HFFc6 (cell line): ENCODE measurements at places on chromosomes 1 and 21.

DNA sequence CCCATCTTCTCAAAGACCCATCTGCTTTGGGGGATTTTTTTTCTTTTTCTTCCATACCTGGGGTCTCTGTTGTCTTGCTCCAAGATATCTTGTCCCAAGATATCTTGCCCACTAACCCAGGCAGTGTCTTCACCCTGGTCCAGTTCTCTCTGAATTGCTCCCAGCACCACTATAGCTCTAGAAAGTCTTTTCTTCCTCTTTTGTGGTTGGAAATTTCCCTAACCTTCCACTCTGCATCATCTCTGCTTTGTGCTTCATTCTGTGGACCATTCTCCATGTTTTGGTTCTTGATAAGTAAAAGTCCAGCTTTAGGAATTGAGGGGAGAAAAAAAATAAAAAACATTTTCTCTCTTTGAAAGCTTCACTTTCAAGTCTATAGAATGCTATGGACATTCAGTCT lies 20.9 kb downstream of the STYXL2 start:
- no peak for DNase-seq
- H3K4me3 ChIP-seq, result no peak overlapping the region
- no peaks in the 10 kb centered on the region for H3K36me3 ChIP-seq
- H3K4me1 ChIP-seq, result no peaks in the 10 kb centered on the region
- peaks cover 10% of the 10 kb centered on the region for H3K27me3 ChIP-seq

DNA sequence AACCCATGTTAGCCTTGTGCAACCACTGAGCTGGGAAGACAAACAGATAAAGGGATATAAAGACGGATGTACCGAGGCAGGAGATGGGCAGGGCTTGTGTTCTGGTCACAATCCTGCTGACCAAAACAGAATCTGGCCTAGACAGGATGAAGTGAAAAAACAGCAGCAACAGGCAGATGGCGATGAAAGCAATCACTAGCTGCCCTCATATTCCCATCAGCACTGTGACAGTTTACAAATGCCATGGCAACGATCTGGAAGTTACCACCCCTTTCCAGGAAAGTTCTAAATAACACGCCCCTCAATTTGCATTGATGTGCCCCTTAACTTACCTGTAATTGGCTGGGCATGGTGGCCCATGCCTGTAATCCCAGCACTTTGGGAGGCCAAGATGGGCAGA lies 40.6 kb upstream of the CD46 start:
- H3K27ac ChIP-seq, result no peak overlapping the region
- no peaks in the 10 kb centered on the region for H3K36me3 ChIP-seq
- H3K4me3 ChIP-seq, result no peak overlapping the region
- peaks cover 25% of the 10 kb centered on the region for H3K4me1 ChIP-seq
- no peaks in the 10 kb centered on the region; the same call in 1 of the 2 replicates for H3K27me3 ChIP-seq
- peak; percentile 34 for DNase-seq

DNA sequence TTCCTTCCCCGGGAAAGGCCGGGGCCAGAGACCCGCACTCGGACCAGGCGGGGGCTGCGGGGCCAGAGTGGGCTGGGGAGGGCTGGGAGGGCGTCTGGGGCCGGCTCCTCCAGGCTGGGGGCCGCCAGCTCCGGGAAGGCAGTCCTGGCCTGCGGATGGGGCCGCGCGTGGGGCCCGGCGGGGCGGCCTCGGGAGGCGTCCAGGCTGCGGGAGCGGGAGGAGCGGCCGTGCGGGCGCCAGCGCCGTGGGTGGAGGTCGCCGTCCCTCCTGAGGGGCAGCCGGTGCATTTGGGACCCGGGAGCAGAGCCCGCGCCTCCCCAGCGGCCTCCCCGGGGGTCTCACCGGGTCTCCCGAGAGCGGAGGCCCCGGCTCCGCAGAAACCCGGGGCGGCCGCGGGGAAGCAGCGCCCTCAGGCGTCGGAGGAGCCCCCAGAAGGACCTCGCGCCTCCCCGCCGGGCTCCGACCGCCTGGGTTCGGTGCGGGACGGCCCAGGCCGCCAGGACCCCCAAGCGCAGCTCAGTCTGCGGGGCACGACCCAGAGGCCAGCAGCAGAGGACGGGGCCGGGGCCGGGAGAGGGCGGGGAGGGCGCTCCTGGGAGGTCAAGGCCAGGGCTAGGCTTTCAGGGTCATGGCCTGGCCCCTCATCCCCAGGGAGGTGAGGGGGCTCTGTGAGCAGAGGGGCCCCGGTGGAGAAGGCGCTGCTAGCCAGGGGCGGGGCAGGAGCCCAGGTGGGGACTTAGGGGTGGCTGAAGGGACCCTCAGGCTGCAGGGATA lies 7.2 kb upstream of the SLX9 start:
- H3K4me1 ChIP-seq, result peaks cover 29% of the 10 kb centered on the region
- DNase-seq, result no peak
- H3K27me3 ChIP-seq, result peaks cover 13% of the 10 kb centered on the region
- H3K27ac ChIP-seq, result no peak overlapping the region

DNA sequence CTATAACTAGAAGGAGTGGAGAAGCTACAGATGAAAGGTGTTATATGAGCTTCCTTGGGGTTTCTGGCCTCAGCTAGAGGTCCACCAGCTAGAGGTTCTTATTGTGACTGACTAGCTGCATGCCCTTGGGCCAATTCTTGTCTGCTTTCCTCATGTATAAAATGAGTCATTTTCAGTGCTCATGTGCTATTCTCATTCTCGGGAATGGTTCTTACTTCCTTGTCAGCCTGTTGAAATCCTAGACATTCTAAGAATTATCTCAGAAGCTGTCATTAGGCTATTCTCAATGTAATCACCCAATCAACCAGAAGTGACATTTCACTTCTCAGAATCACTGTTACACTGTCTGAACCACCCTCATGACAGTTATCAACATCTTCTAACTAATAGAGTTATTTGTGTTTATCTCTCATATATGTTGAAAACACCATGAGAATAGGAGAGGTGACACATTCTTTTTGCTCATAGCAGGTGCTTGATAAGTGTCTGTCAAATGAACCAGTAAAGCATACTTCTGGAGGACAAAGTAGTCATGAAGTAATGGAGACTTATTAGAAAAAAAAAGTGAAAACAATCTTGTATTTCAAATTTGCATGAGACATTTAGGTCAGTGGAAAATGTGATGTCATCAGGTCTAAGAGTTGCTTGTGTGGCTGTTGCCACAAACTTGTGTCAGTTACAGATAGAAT lies 122.8 kb upstream of the IVNS1ABP start:
- H3K4me1 ChIP-seq, result no peaks in the 10 kb centered on the region
- DNase-seq, result peak; percentile 92
- no peak overlapping the region for H3K4me3 ChIP-seq
- H3K27me3 ChIP-seq, result peaks cover 5% of the 10 kb centered on the region; the same call in 1 of the 2 replicates

DNA sequence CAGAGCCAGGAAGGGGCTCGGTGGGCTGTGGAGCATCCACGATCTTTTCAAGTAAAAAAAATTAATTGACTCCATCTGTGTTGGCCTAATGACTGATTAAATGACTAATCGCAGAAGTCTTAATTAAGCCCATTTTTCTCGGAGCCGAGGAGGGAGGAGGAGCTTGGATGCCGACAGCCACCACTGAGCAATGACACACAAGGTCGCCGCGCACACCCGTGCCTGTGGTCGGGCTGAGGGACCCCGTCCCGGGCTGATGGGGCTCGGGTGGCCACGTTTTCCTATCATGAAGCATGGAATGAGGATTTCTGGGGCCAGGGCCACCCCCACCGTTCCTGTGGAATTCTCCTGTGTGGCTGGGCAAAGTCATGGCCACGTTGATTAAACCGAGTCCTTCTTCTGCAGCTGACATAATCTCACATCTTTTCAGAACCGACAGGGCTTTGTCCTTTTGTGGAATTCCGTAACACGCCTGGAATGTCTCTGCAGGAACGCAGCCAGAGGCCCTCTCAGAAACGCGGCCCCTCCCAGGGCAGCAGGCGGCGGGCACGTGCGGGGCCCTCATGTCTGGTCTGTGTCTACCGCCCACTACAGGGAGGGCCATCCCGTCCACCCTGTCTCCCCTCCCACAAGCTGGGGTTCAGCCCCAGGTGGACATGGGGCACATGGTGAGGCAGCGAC lies 60.7 kb downstream of the MORN1 start:
- H3K27me3 ChIP-seq, result peaks cover 2% of the 10 kb centered on the region
- peaks cover 9% of the 10 kb centered on the region for H3K4me1 ChIP-seq
- peak overlapping the region; percentile 77 for H3K4me3 ChIP-seq
- DNase-seq, result peak; percentile 85
- H3K27ac ChIP-seq, result peak overlapping the region; percentile 94
- H3K36me3 ChIP-seq, result no peaks in the 10 kb centered on the region

DNA sequence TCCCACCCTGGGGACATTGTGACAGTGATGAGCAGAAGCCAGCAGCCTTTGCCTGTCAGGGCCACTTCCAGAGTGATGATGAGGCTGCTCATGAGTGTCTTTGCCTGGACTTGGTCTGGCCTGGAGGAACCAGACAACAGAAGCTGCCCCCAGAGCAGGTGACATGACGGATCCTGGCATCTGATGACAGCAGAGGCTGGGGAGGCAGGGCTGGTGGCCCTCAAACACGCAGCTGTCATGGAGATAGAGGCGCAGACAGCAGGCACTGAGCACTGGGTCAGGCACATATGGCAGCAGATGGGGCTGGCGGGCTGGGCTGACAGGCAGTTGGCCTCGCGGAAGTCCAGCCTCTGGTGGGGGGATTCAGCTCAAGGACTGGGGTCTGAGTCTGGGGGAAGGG lies 66.4 kb upstream of the STUM start:
- H3K4me3 ChIP-seq, result no peak overlapping the region
- no peaks in the 10 kb centered on the region for H3K36me3 ChIP-seq
- H3K27ac ChIP-seq, result no peak overlapping the region
- DNase-seq, result no peak
- H3K27me3 ChIP-seq, result peaks cover 34% of the 10 kb centered on the region
- H3K4me1 ChIP-seq, result no peaks in the 10 kb centered on the region

DNA sequence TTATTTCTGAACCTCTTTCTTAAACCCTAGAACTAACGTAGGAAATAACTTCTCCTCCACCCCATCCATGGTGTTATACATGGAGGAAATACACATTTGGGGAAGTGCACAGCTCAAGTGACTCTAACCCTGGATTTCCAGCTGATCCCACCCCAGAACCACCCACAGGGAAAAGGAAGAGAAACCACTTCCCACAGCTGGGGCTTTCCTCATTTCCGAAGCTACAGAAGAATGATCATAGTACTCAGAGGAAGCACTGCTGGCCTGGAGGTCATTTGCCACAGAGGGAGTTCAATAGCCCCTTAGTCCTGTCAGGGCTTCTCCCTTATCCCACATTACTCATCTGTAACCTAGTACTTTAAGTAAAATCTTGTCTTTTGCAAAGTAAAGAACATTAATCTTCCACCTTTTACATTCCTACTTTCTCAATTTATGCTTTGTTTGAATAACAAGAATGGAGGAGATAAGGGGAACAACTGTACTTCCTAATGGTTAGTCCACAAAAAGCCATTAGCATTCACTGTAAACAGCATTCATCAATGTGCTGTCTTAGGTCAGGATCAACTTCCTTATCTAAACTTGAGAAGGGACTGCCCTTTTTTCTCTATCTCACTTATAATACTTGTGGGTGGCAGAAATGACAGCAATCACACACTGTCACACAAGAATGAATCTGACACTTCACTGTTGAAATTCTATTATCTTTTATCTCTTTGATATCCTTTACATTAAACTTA lies 63.0 kb upstream of the RGS1 start:
- H3K27me3 ChIP-seq, result no peaks in the 10 kb centered on the region
- H3K4me3 ChIP-seq, result no peak overlapping the region
- no peak for DNase-seq
- H3K27ac ChIP-seq, result no peak overlapping the region

DNA sequence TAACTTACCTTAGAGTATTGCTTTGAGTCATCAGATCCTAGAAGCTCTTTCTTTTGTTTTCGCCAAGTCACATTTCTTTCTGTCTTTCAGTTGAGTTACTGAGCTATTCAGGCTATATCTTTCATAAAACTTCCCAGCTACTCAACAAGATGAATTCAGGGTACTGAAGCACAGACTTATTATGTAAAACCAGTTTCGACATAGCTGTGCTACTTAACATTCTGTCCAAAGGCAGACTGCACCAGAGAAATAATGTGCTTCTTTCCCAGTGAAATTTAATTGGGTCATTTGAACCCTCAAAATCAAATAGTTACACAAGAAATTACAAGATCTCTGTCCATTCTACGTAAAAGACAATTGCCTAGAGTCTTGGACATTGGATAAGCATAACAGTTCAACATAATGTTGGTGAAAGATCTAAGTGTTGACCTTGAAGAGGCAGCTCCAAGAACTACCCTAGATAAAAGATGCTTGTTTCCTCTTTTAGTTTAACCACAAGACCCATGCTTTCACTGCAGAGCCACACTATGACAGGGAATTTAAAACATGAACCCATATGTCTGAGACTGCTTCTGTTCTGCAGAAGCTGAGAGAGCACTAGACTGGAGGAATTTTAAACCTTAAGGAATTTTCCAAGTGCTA lies 163.2 kb downstream of the LRRC40 start:
- peaks cover 37% of the 10 kb centered on the region for H3K4me1 ChIP-seq
- H3K36me3 ChIP-seq, result no peaks in the 10 kb centered on the region
- H3K4me3 ChIP-seq, result no peak overlapping the region
- no peak overlapping the region for H3K27ac ChIP-seq
- H3K27me3 ChIP-seq, result no peaks in the 10 kb centered on the region
- DNase-seq, result no peak
